ENCODE measurements at places on chromosomes 5 and 9.
A peak's percentile ranks its signal among the peaks of the same experiment; 100 is the strongest.

- DNase-seq, result no peak
Measured at GRCh38 chr5:1414311-1415058, 30.8 kb downstream of the SLC6A3 start.

DNA sequence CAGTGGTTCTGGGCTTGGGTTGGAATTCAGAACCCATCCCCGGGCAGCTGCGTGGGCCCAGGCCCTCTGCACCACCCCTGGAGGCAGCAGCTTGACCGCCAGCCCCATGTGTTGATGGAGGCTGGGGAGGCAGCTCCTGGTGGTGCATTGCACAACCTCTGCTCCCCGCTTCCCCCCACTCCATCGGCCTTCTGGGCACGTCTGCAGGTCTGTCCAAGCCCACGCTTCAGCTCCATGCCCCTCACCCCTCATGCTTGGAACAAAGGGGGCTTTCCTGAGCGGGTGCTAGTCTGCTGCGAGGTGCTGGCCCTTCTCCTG is 1.4 kb downstream of the NCS1 start:
- no peak for DNase-seq

- no peak for DNase-seq
Measured at GRCh38 chr5:81183811-81184748, 49.0 kb upstream of the CKMT2 start.

DNA sequence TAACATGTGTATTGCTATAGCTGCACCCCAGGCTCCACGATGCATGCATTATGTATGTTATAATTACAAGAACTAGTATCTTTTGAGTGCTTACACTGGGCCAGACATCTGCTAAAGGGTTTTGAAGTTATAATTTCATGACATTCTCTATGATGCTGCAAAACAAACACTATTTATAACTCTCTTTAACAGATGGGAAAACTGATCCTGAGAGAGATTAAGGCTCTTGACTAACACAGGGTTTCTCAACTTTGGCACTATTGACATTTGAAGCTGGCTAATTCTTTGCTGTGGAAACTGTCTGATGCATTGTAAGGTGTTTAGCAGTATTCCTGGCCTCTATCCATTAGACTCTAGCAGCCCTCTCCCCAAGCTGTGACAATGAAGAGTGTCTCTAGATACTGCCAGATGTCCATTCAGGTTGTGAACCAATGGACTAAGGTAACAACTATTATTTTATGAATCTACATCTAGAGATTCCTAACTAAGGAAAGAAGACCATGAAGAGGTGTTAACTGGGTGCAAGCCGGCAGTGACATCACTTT is 258.6 kb downstream of the ASTN2 start:
- no peak for DNase-seq

DNA sequence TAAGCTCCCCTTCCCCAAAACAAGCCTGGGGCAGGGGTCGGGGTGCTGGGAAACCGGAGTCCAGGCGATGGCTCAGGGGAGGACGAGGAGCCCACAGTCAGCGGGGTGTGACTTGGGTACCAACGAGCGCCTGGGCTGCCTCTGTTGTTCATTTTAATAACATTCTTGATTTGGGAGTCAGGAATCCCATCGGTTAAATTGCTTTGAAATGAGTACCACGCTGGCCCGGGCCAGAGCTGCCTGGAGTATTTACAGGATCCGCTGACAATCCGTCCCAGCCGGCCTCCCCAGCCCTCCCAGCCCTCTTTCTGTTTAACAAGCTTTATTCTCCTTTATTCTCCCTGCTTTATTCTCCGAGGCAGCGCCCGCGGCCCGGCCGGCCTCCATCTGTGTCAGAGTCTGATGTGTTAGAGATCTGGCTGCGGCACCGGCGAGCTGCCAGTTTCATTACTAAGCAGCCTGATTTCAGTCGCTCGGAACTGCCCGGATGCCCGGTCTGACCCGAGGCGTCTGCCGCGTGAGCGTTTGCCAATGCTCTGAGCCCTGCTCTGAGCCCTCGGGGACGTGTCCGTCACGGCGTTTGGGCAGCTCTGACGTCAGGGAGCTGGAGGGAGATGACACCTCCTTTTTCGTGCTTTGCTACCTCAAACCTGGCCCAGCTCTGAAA is 16.5 kb upstream of the QRFP start:
- no peak for DNase-seq

GRCh38 chr5:149645236-149645635 is 63.9 kb downstream of the ARHGEF37 start:
- DNase-seq, result no peak

DNA sequence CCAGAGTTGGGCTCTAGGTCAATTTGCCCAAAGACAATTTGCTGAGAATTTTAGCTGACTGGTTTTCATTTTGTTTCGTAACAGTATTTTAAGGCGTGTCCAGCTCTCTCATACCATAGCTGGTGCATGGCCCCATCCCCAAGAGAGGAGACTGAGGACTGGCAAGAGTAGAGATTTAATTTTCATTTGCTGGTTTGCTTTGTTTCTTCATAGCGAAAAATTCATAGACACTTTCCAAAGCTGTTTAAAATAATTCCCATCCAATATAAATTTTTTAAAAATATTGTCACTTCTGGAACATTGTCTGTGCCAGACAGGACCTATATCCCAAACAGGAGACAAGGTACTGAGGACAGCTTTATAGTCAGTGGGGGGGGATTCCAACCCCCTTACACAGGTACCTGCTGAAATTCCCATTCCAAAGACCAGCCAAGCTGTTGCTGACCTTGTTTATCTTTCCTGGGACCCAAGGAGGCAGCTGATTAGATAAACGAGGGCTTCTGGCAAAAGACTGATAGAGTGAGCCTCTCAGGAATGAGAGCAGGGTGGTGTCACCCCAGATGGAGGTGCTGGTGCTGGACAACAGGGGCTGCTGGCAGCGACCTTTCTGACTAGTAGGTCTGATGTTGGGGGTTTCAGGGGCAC is 6.8 kb upstream of the ANGPTL2 start:
- DNase-seq, result no peak

DNA sequence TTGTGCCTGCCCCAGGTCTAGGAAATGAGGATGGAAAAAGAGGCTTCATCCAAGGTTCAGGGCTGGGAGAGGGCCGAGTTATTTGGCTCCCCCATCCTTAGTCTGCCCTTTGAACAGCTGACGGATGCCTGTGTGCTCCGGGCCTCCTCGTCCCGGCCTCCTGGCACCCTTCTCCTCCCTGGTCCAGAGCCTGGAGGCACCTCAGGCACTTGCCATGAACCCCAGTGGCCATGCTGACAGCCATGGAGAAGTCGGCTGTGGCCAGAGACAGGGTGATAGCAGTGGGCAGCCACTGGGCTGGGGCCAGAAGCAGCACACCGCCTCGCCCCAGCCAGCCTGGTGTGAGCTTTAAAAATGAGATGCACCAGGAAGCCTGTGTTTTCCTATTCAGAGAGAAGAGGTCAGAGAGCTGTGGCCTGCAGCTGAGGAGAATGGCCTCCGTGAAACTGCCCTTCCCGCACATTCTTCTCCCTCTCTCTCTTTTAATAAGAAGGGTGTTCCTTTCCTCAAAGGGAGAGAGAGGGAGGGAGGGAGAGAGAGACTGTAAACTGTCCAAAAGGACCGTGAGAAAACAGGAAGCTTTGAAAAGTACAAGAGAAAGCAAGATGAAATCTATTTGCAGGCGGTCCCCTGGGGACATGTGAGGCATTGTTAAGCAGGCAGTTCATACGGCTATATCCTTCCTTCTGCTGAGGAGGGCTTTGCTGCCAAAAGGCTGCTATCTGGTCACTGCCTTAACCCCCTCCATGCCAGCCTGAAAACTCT is 55.3 kb downstream of the ZNF366 start:
- DNase-seq, result peak; percentile 12

DNA sequence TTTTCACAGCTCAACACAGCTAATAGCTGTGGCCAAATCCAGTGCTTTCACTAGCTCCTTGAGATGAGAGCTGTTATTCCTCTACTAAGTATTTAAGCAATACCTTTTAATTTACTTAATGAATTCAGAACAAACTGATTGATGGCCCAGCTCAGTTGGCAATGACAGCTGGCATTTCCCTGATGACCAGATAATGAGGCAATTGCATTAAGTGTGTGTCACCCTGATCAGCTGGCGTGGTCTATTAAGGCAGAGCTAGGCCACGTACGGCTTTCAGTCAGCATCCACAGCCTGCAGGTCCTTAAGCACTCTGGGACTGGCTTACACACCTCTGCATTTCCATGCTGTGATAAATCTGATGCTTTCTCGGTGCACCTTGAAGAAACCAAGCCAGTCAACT is 34.4 kb downstream of the TTLL11 start:
- no peak for DNase-seq

- DNase-seq, result no peak
Measured at GRCh38 chr9:33408087-33408486, 5.7 kb upstream of the AQP7 start.

GRCh38 chr5:66744040-66744439 is 147.8 kb downstream of the MAST4 start:
- no peak for DNase-seq

GRCh38 chr5:1478271-1479035 is 33.2 kb upstream of the SLC6A3 start:
- no peak for DNase-seq

DNA sequence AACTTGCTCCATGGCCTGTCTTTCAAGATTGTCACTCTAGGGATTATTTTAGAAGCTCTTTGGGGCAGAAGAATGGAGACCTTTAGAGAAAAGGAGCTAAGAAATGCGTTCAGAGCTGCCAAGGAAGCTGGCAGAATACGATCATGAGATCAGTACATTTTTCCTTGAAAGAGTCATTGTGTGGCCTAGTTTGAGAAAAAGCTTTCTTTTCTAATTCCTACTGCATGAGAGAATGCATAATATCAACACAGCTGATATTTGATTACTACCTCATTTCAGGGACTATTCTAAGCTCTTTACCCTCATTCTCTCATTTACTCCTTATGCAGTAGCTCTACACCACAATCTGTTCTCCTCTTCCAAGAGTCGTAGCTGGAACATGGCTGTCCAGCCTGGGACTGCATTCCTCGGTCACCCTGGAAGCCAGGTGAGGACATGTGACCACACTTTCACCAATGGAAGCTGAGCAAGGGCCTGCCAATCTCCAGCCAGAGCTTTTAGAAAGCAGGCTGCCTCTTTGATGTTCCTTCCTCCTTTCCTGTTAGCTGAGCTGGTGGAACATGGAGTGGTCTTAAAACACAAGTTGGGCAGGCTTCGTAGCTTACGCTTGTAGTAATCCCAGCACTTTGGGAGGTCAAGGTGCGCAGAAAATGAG is 99.3 kb upstream of the LHFPL2 start:
- DNase-seq, result no peak

DNA sequence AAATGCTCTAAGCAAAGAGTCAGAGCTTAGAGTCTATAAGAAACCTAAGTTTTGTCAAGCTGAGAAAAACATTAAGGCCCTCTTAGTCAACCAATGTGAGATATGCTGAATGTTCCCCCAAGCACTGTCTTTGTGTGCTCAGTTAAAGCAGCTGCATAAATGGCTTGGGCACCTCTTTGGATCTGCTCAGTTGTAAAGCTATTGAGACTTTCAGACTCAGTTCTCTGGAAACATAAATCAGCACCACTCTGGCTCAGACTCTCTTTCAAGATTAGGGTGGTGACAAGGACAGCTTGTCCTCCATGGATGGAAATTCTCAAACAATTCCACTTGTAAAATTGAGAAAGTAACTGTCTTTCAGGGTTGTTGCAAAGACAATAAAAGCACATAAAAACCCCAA is 807.9 kb downstream of the PRELID2 start:
- DNase-seq, result no peak

DNA sequence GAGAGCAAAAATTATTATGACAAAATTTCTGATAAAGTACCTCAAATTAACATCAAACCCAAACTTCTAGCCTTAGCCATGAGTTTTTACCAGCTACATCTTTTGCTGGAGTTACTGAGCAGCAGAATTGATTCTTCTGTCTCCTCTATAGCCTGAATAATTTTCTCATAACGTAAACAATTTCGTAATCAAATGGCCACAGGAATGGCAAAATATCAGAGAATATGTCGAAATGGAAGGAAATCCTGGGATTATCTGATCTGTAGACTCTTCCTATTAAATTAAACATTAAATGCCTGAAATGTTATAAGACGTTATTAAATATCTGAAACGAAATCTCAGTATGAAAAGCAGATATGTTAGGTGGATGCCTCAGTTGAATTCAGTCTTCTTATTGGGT is 41.1 kb downstream of the LURAP1L start:
- no peak for DNase-seq

DNA sequence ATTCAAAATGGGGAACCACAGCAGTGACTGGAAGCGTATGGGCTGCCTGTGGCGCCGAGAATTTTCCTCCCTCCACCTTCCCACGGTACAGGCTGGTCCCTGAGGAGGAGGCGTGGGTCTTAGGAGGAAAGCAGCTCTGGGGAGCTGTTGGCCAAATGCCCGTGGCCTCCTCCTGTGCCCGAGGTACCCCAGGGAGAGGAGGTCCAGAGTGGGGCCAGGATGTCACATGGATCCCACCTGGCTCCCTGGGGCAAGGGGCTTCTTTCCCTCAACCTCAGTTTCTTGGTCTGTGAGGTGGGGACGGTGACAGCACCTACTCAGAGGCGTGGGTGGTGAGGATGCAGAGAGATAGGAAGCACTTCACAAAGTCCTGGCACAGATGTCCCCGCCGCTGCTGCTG is 16.5 kb downstream of the PRRX2 start:
- DNase-seq, result no peak

- DNase-seq, result no peak
Measured at GRCh38 chr5:172167895-172168294, 20.1 kb downstream of the STK10 start.

DNA sequence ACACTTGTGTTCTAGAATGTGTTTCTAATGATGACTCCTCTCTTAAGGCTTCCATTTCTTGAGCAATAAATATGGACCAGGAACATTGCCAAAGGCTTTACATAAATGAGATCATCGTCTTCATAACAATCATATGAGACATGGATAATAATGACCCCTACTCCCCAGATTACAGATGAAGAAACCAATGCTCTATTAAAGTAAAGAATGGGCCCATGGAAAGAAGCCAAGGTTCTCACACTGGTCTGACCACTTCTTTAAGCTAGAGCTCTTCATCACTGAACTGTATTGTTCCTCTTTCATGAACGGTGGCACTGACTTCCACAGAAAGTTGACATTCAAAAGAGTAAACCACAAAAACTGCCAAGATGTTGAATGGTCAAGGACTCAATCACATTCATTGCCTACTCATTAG is 65.3 kb downstream of the MARCHF3 start:
- DNase-seq, result no peak

DNA sequence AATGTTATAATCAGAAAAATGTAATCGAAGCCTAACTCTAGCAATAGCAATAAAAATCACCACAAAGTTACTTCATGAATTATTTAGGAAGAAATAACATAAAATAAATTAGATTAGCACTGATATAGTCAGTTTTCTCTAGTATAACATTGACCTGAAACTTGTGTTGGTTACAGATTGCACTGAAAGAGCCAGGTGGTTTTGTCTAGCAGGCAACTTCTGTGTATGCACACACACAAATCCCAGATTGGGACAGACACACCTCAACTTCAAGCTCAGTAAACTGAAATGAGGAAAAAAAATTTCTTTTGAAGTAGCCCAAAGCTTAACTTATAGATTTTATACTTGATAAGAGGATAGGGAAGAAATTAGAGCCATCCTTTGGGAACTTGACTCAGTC is 129.3 kb downstream of the EFNA5 start:
- DNase-seq, result no peak

GRCh38 chr9:108053555-108054061 is 564.0 kb upstream of the KLF4 start:
- no peak for DNase-seq

- DNase-seq, result no peak
Measured at GRCh38 chr5:101643794-101644193, 652.3 kb downstream of the SLCO4C1 start.

All from SK-N-MC (cell line).